ENCODE measurements at places on chromosomes 12 and 14. TPM values are rescaled to one million over a fixed set of nuclear protein-coding genes. Genes with fewer than 3 reads are reported as not detected.

DDX24 gene
- total RNA-seq = 155 TPM

MYH6 gene
- total RNA-seq = not detected

DNA sequence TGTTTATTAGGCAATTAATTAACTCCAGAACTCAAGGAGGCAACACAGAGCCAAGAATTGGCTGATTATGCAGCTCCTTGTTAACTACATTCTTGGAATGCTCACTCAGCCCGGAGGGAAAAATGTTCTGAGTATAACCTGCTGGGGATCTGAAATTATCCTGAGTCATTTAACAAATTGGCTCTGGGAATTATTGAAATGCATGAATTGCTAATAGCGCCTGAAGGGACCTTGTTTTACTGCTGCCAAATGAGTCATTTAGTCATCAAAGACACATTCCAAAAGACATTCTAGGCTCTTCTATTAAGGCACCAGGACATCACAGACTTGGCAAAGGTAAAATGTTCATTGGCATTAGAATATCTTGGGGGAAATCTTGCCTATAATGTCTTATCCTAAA, 13.0 kb downstream of the TMEM52B start:
- H3K4me3 ChIP-seq = no peak overlapping the region
- peak overlapping the region; percentile 87 for H3K27ac ChIP-seq
- H3K4me1 ChIP-seq = peaks cover 11% of the 10 kb centered on the region
- DNase-seq = peak; percentile 81
- H3K27me3 ChIP-seq = no peaks in the 10 kb centered on the region

GRCh38 chr14:104416383-104416782, 163.2 kb upstream of the C14orf180 start:
- no peaks in the 10 kb centered on the region for H3K4me1 ChIP-seq
- no peaks in the 10 kb centered on the region for H3K27me3 ChIP-seq
- no peak for DNase-seq
- H3K4me3 ChIP-seq = no peak overlapping the region
- no peaks in the 10 kb centered on the region for H3K36me3 ChIP-seq

- no peaks in the 10 kb centered on the region for H3K27me3 ChIP-seq
- DNase-seq = peak; percentile 68
- 0 out of 2 replicates have a peak overlapping the region, but pooled peaks have one; percentile 8 for H3K27ac ChIP-seq
- H3K4me1 ChIP-seq = peaks cover 10% of the 10 kb centered on the region
- no peak overlapping the region for H3K4me3 ChIP-seq
- H3K36me3 ChIP-seq = no peaks in the 10 kb centered on the region
Measured at GRCh38 chr12:14993537-14994266, 20.9 kb downstream of the PDE6H start.

Measured in IMR-90 (cell line).